ENCODE measurements at places on chromosomes 6 and 20.
A peak's percentile ranks its signal among the peaks of the same experiment; 100 is the strongest.

- DNase-seq, result peak; percentile 82
Measured at GRCh38 chr6:152232501-152233151, 404.5 kb downstream of the SYNE1 start.

DNA sequence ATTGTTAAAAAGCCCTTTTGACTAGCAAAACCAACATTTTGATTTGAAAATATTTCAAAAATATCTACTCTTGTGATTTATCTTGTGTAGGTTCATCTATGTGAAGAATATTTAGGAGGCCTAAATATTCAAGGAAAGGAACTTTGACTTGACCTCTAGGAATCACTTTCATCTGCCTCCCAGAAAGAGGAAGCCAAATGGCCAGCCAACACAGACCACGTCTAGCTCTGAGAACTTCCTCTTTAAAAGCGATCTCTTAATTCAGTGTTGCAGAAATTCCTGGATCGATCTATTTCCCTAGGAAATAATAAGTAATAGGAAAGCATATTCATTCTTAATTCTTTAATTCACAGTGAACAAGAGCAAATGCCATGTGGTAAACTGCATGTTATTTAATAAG, 9.6 kb upstream of the MOXD1 start:
- no peak for DNase-seq

GRCh38 chr6:87357479-87358196, 13.0 kb downstream of the C6orf163 start:
- no peak for DNase-seq

GRCh38 chr6:15989397-15989796, 139.5 kb upstream of the MYLIP start:
- no peak for DNase-seq

- DNase-seq, result no peak
Measured at GRCh38 chr20:17932396-17932795, 36.2 kb downstream of the SNX5 start.

- DNase-seq, result no peak
Measured at GRCh38 chr6:146904596-146904995, 299.6 kb upstream of the STXBP5 start.

DNA sequence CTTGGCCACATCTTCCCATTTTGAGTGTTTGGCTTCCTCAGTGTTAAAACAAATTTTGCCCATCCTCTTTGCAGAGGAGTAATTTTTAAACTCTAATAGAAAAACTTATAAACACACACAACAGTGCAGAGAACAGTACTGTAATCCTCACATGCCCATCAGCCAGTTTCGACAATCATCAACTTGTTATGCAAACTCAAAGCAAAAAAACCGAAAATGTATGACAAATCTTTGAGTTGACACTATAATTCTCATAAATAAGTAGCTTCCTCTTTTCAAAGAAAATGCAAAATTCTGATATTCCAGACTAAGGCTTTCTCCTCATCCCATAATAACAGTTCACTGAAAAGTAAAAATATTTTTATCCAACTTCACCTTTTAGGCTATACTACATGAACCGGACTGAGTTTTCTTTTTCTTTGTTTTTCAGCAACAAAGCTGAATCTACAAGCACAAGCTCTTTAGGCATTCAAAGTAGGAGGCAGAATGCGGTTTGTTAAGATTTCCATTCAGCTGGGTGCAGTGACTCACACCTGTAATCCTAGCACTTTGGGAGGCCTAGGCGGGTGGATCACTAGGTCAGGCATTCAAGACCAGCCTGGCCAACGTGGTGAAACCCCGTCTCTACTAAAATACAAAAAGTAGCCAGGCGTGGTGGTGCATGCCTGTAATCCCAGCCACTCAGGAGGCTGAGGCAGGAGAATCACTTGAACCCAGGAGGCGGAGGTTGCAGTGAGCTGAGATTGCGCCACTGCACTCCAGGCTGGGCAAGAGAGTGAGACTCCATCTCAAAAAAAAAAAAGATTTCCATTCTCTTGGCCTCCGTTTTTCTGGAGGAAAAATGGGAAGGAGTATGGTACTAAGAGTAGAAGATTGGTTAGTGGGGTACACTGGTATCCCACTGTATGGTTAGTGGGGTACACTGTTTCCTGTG, 74.8 kb downstream of the GCNT2 start:
- no peak for DNase-seq

DNA sequence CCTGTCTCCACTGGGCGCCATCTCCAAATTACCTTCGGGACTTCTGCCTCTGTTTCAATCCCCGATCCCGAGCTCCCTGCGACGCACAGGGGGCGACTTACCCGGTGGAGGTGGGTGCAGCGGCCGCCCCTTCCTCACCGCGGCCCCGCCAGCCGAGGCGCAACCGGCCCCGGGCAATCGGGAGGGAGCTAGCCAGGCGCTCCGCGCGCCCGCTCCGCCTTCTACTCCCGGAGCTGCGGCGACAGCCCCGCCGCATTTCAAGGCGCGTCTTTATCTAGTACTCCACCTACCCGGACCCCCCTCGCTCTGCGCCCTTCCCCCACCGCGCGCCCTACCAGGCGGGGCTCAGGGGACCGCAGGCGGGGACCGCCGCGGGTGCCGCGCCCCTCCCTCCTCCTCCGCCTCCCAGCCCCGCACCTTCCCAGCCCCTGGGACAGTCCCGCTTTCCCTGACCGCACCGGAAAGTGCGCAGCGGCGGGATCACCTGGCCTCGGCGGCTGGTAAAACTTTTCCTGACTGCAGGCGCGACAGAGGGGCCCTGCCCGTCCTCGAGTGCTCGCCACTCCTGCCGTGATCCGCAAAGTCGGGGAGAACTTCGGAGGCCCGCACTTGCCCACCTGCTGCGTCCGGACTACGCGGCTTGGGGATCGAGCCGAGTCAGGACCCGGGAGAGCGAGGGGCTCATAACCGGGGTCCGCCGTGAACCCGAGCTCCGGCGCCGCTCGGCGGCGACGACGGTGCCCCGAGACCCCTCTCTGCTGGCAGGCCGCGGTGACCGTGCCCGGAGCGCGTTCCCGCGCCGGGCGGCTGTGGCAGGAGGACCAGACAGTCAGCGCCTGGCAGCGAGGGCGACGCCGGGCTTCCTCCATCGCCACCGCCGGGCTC, 8.0 kb upstream of the NKX2-2 start:
- DNase-seq, result no peak

DNA sequence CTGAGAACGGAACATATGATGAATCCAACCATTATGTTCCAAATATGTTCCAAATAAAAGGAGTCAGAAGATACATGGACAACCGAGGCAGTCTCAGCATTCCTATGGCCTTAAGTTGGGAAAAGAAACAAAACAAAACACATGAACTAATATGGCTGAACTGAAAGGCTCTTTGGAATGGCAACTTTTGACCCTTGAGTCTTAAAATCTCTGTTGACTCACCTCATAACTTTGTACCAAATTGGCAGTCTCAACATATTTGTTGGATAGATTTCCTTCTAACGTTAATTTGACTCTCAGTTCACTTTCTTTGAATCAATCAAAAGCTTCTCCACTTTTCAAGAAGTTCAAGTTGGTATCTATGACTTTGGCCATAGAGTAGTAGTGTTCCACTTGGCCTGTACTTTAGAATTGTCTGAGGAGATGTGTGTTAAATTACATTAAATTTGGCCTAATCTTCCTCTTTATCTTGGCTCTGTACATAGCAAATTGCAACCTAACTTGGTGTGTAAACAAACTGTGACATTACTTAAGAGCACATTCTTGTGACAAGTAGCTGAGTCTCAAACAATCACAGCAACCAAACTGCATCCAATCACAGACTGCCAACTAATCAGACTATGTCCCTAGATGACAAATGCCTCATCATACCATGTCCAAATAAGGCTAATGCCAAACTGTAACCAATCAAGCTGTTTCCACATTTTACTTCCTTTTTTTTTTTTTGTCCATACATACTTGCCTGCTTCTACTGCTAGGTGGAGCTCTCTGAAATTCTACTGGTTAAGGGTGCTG, 208.8 kb downstream of the BMP2 start:
- DNase-seq, result no peak

DNA sequence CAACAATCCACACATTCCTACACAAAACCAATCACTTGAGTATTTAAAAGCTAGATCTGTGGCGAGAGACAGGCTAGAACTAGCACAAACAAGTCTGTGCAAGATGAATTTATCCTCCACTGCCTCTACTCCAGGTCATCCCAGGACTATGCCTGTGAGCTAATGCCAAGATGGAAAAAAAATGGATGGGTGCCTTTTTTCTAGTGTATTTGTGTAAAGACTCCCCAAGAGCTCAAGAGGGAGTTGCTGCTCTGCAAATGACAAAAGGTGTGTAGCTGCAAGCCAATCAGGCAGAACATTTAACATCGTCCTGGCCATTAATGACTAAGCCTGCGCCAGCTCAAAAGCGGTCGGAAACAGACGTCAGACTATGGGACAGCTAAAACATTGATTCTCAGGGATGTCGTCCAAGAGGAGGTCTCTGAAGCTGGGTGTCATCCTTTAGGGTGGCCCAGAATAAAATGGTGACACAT, 21.9 kb downstream of the ATXN1 start:
- DNase-seq, result no peak

DNA sequence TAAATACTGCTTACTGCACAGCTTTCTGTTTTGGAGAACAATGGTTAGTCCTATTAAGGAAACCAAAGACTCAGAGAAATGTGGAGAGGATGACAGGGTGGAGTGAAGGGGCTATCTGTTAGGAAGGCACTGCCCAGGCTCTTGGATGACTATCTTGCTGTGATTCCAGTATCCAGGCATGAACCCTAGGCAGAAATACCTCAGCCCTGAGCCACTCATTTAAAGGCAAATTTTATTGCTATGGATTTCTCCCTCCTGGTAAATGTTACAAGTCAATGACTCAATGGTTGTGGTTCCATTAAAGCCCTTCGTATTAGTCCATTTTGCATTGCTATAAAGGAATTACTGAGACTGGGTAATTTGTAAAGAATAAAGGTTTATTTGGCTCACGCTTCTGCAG, 25.9 kb downstream of the ADGRF4 start:
- DNase-seq, result no peak

DNA sequence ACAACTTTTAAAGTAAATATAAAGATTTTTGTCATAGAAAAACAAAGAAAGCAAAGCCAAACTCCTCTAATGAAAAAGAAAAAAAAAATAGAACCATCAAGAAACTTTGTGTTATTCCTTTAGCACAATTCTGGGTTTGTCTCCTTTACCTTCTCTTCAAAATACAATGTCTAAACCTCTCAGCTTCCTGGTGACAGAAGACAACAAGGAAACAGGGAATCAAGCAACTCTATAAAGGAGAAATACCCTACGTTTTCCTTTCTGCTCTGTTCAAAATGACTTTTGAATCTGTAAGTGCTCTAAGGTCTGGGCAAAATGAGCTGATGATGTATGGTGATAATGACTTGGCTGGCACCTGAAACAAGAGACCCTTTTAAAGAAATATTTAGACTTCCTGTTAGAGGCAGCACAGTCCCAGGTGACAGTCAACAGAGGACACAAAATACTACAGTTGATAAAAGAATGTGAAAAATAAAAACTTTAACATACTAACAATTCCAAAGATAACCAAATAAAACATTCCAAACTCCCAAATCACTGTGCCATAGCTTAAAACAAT, 101.4 kb downstream of the PRDM1 start:
- no peak for DNase-seq

DNA sequence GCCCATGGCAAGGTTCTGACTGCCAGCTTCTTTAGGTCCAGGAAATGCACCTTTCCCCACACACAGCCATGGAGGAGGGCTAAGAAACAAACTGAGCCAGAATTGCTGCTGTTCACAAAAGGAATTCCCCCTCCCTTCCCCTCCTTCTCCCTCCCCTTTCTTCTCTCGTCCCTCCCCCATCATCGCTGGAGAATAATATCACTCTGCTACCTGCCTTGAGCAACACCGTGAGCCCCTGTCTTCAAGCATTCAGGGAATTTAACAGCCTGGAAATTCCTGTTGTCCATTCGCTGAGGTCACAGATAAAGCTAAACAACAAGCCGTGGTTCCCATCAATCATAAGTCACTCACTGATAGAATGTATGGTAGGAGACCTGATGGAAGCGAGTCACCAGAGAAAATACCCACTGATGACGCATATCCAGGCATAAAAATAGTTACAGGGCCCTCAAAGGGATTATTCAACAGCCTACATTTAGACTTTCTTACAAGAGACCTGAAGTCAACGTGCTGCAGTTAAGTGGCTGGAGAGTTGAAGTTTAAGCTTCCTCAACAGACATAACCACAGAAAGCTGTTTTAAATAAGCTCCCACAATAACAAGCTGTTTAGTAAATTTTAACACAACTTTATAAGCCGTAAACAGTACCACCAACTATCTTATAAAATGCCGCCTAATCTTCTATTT, 59.7 kb downstream of the HIVEP2 start:
- peak; percentile 99 for DNase-seq

DNA sequence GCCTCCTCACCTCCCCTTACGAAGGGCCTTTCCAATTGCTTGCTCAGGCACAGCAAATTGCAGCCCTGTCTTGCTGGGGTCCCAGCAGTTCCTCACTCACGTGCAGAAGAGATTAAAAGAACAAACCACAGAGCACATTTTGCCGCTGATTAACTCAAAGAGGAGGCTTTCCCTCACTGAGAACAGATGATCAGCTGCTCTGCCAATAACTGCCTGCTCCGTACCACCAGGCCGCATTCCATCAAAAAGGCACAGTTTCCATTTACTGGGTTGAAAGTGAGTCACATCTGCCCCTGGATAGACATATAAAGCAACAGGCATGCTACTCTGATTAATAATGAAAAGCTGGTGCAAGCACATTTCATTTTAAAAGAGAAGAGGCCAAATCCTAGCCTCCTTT, 446.8 kb downstream of the PTPRT start:
- no peak for DNase-seq

- DNase-seq, result no peak
Measured at GRCh38 chr6:125294925-125295324, 6.8 kb downstream of the HDDC2 start.

DNA sequence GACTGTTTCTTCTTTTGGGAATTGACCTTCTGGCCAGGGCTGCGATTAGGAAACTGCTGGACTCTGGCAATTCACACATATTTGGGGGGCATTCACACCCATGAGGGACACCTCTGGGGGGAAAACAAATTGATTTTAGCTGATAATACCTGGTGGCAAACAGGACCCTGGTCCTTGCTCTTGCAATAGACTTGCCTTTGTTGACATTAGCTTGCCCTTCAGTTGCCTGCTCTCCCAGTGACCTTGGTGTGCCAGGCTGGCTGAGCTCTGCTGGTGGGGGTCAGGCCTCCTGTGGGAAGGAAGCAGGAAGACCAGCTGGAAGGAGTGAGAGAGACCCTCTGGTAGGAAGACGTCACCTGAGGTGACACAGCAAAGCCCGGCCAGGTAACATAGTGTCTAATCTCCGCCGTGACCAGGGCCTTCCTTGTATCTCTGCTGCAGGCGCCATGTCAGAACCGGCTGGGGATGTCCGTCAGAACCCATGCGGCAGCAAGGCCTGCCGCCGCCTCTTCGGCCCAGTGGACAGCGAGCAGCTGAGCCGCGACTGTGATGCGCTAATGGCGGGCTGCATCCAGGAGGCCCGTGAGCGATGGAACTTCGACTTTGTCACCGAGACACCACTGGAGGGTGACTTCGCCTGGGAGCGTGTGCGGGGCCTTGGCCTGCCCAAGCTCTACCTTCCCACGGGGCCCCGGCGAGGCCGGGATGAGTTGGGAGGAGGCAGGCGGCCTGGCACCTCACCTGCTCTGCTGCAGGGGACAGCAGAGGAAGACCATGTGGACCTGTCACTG, 5.3 kb downstream of the CDKN1A start:
- no peak for DNase-seq

Data from fibroblast of pulmonary artery (primary cell).